Activated CD4-positive, alpha-beta memory T cell treated with anti-CD3 and anti-CD28 coated beads, Interleukin-2, amount 10 ng/mL, durations not matched to agents 7 days and 5 days (primary cell): ENCODE measurements at places on chromosomes 3 and 15.

DNA sequence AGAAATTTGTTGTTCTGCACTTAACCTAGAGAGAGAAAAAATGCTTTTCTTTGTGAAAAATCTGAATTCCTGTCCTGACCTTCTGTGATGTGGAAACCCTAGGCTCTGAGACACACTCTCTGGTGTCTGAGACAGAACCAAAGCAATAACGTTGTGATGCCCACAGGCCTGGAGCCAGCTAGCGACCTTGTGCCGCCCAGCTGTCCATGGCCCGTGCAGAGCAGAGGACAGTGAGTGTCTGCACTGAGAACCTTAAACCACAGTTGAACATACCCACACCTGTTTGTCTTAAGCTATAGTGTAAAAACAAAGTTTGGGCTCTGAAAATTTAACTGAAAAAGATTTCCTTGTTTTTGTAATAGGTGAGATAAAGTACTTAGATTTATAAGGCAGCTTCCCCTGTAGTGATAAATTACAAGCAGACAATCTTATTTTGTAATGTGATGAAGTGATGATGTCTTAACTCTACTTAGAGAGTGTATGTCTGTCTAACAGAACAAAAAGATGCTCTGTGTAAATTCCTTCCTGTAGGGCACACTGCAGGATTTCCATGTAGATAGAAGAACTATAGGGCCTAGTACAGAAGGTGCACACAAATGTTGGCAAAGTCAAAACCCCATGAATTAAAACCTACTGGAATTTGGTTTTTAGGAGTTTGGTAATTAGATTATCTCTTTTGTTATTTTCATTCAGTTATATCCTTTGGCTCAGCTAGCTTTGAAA, 62.7 kb downstream of the SNRK start:
- peaks cover 97% of the 10 kb centered on the region for H3K36me3 ChIP-seq
- H3K27me3 ChIP-seq, result no peaks in the 10 kb centered on the region
- H3K4me1 ChIP-seq, result peaks cover 52% of the 10 kb centered on the region
- DNase-seq, result no peak
- H3K4me3 ChIP-seq, result no peak overlapping the region

DNA sequence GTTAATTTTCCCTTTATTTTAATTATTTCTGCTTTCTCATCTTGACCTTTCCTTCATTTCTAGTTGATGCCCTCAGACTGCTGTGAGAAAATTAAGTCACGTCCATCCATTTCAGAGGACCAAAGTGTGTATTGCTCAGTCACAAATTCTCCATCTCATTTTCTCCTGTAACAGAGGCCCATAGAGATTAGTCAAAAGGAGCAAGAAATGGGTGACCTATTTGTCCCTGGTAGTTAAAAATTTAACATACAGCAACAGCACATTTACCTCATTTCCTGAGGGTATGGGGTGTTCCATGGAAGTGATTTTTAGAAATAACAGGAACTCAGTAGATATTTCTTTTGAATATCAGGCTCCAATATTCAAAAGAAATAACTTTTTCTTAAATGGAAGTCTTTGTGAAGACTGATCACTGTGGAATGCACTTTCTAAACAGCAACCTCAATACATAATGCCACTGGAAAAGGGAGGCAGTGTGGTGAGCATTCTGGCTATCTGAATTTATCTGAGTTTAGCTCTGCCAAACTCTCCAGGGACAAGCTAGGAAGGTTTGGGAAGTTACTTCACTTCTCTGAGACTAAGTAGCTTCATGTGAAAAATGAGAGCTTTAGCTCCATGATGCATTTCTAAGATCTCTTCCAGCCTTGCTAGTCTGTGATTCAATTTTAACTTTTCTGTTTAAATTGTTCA, 808.2 kb downstream of the SQOR start:
- no peaks in the 10 kb centered on the region for H3K4me1 ChIP-seq
- H3K36me3 ChIP-seq, result no peaks in the 10 kb centered on the region
- no peaks in the 10 kb centered on the region for H3K27me3 ChIP-seq
- DNase-seq, result no peak
- H3K4me3 ChIP-seq, result no peak overlapping the region

GRCh38 chr3:119548341-119548740, 11.1 kb downstream of the CD80 start:
- H3K4me3 ChIP-seq, result no peak overlapping the region
- no peaks in the 10 kb centered on the region for H3K27me3 ChIP-seq
- no peak overlapping the region for H3K27ac ChIP-seq
- H3K36me3 ChIP-seq, result peaks cover 80% of the 10 kb centered on the region

- peaks cover 6% of the 10 kb centered on the region for H3K27me3 ChIP-seq
- H3K27ac ChIP-seq, result no peak overlapping the region
- DNase-seq, result no peak
- H3K36me3 ChIP-seq, result no peaks in the 10 kb centered on the region
- H3K4me1 ChIP-seq, result no peaks in the 10 kb centered on the region
These were observed 163.9 kb downstream of the THSD4 start for GRCh38 chr15:71278989-71279756.

DNA sequence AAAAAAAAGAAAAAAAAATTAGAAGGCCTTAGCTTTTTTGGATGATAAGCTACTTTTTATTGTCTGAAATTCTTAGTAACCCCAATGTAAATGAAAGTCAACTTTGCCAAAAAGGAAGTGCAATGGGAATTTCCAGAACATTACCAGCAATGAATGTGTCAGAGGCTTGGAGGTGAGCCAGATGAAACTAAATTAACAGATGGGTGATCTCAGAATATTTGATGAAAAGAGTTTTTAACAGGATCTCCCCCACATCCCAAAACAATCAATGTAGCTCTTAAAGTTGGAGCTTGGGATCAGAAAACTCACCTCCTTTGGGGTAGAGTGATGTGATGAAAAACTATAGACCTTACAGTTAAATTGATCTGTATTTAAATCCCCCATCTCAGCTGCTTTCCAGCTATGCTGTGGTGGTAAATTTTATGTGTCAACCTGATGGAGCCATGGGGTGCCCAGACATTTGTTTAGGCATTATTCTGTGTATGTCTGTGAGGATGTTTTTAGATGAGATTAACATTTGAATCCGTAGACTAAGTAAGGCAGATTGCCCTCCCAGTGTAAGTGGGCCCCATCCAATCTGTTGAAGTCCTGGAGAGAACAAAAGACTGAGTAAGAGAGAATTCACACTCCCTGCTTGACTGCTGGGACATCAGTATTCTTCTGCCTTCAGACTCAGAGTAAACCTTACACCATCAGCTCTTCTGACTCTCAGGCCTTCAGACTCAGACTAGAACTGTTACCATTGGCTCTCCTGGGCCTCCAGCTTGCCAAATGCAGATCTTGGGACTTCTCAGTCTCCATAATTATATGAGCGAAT, 84.3 kb upstream of the TNFSF10 start:
- no peaks in the 10 kb centered on the region for H3K27me3 ChIP-seq
- no peak for DNase-seq
- peaks cover 3% of the 10 kb centered on the region for H3K4me1 ChIP-seq

DNA sequence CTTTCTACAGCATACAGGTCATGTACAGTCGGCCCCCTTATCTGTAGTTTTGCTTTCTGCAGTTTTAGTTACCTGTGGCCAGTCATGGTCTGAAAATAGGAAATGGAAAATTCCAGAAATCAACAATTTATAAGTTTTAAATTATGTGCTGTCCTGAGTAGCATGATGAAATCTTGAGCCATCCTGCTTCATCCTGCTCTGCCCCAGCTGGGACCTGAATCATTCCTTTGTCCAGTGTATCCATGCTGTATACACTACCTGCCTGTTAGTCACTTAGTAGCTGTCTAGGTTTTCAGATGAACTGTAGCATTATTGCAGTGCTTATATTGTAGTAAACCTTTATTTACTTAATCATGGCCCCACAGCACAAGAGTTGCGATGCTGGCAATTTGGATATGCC, 44.8 kb downstream of the AP4E1 start:
- H3K4me1 ChIP-seq, result no peaks in the 10 kb centered on the region
- H3K36me3 ChIP-seq, result peaks cover 87% of the 10 kb centered on the region
- no peak for DNase-seq
- no peak overlapping the region for H3K4me3 ChIP-seq

DNA sequence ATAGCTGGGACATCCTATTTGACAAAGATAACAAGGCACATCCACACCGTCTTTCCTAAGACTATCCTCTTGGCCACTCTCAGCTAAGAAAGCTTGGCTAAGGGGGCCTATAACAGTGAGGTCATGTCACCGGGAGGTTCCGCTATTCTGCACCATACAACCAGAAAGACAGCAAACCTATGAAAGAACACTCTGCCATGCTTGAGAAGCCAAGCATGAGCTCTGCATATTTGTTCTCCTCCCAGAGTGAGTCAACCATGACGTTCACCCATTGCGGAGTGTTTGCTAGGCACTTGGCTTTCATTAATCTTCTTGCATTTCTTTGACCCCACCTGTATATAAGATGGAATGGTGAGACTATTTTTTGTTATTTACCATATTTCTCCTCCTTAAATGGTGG, 141.2 kb downstream of the GMNC start:
- no peak overlapping the region for H3K4me3 ChIP-seq
- H3K27ac ChIP-seq, result no peak overlapping the region
- peaks cover 2% of the 10 kb centered on the region for H3K27me3 ChIP-seq
- H3K4me1 ChIP-seq, result no peaks in the 10 kb centered on the region
- DNase-seq, result no peak
